Activated CD4-positive, alpha-beta T cell treated with anti-CD3 and anti-CD28 coated beads, Interleukin-2, amount 50 U/mL, for 16 hours (primary cell): ENCODE measurements at places on chromosomes 2 and 18.

DNA sequence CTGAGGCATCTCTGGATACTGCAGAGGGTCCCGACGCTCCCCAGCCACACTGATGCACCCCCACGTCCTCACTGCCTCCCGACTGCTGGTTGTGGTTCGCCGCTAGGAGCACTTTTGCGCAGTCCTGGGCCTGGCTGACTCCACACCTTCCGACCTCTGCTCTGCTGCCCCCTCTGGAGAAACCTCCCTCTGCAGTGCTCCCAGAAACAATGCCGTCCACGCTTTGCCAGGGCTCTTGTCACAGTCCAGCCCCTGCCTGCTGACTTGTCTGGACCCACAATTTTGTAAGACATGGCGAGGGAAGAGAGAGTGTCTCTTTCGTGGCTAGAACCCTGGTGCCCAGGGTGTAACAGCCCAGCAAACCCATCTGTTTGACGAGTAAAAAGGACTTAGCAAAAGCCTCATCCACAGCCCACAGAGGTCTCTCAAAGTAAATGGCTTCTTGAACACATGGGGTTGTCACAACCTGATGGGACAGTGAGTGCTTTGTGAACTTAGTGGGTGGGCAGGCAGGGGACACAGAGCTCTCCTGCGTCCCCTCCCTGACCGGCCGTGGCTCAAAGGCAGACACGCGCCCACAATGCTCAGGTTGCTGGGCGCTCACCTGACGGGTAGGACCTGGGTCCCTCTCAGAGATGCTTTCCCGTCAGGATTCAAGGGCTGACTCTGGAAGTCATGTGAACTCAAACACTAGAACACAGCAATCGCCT, 4.0 kb downstream of the COPS9 start:
- DNase-seq = no peak

- DNase-seq = no peak
These were observed 192.5 kb downstream of the TPGS2 start for GRCh38 chr18:36636237-36636817.

DNA sequence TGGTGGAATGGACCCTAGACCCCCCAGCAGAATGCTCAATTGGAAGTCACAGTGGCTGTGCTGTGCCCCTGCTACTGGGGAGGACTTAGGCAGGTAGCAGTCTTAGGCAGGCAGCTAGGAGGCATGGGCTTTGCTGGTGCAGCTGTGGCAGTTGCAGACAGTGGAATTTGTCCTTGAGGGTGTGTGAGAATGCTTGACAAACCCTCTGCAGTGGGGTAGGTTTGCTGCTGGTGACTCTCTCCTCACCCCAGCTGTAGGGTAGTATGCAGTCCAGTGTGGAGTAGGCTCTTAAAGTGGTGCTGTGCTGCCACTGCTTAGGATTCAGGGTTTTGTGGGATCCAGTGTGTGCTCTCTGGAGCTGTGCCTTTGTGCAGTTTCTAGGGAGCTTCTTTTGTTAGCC, 61.3 kb downstream of the NUP35 start:
- no peak for DNase-seq

DNA sequence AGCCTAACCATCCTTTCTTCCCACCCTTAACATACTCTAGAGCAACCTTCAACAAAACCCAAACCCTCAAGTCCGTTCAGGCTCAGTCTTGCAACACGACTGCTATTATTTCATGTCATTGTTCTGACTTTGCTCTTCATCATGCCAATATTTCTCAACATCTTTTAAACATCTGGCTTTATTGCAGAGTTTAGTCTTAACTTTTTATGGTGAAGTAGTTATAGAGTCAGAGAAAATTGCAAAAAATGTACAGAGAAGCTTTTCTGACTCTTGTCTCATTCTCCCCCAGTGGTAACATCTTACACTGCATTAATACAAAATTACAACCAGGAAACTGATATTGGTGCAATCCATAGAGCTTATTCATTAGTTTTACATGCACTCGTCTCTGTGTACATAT, 3.9 kb downstream of the MARCO start:
- DNase-seq = no peak

GRCh38 chr2:5612666-5613065, 79.5 kb upstream of the SOX11 start:
- DNase-seq = no peak

- DNase-seq = no peak
These were observed 882.5 kb downstream of the SLC4A3 start for GRCh38 chr2:220509966-220510365.

GRCh38 chr2:179354739-179355537, 90.3 kb upstream of the SESTD1 start:
- DNase-seq = no peak

- DNase-seq = peak; percentile 55
These were observed 22.6 kb upstream of the USP34 start for GRCh38 chr2:61493523-61493942.

- no peak for DNase-seq
These were observed 258.6 kb downstream of the RBM43 start for GRCh38 chr2:151002959-151003600.

DNA sequence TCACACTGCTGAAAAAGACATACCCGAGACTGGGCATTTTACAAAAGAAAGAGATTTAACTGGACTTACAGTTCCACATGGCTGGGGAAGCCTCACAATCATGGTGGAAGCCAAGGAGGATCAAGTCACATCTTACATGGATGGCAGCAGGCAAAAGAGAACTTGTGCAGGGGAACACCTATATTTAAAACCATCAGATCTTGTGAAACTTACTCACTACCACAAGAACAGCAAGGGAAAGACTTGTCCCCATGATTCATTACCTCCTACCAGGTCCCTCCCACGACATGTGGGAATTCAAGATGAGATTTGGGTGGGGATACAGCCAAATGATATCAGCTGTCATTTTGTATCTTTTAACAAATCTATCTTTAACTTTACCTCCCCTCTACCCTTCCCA, 251.1 kb upstream of the RASGRP3 start:
- DNase-seq = no peak
